ENCODE measurements at places on chromosomes 12 and 14. TPM values are rescaled to one million over a fixed set of nuclear protein-coding genes. Genes with fewer than 3 reads are reported as not detected.
A peak's percentile ranks its signal among the peaks of the same experiment; 100 is the strongest.

The RPS6KA5 gene
- 12.0 TPM for total RNA-seq

The NTF3 gene
- total RNA-seq: not detected

DNA sequence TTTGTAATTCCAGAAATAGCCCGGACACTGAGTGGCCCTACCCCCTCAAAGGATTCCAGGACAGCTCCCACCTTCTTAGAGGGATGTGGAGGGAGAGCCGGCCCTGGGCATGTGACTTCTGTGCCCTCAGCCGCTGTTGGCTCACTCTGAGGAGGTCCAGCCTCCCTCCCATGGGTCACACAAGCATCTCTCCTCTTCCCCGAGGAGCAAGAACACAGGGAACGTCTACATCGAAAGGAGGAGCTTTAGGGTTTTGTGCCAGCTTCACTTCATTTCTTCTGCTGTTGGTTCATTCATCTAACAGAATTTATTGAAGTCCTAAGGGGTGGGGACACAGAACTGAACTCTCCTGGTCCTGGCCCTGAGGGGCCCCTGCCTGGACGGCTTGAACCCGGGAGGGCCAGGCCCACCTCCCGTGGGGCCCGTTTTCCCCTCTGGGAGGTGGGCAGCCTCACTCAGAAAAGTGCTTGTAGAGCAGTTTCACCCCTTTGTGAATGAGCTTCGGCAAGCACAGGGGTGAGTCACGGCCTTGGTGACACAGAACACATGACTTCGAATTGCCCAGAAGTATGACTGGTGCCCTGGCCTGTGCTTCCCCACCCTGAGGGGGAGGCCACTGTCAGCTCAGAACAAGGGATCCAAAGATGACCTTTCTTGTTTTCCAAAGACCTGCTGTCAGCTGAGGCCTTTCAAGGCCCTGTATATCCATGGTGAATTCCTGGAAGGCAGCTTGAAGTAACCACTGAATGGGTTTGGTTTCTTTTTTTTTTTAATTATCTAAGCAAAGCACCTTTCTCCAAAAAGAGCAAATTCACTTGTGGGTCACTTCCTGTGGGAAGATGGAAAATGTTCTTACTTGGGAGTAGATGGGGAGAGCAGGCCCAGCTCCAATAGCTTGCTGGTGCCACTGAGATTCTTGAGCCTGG, 39.2 kb downstream of the NFKBIA start:
- DNase-seq: peak; percentile 94

- peak; percentile 19 for DNase-seq
Measured at GRCh38 chr12:30794591-30795409, 40.0 kb upstream of the CAPRIN2 start.

DNA sequence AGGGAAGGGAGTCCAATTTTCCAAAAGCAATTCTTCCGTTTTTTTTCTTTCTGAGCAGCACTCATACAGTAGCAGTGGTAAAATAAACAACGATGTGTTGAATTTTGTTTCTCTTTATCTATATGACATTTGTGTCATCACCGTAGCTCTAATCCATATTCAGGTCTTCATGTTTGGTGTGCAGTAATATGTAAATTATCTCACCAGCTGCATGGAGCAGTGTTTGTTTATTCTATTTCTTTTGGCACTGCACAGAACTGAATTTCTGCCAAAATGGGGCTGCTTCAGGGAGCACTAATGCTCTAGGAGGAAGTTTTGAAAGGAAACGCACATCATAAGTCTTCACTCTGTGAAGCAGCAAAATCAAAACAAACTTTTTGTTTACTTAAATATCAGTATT, 130.0 kb upstream of the NPAS3 start:
- no peak for DNase-seq

- no peak for DNase-seq
Measured at GRCh38 chr12:100248886-100249285, 18.0 kb downstream of the DEPDC4 start.

DNA sequence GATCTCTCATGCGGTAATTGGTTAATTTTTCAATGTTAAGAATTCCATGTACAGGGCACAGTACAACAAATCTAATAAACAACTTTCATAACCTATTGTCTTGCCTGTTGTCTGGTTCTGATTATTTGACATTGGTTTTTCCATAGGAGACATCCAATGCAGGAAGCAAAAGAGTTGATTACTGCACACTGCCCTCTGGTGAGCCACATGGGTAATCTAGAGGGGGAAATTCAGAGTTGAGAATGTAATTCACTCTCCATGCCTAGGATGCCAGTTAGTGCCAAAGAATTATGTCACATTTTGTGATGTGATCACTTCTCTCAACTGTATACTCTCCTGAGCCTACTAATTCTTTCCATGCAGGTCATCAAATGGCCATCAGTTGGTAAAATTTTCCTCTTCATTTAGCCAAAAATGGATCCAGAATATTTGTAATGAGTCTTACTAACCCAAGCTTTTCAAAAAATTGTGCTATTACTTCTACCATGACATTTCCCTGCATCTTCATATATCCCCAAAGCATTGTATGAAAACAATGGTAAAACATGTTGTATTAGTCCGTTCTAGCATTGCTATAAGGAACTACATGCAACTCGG, 17.7 kb upstream of the CCDC91 start:
- DNase-seq: no peak

GRCh38 chr12:26845057-26845666, 12.2 kb upstream of the ITPR2 start:
- DNase-seq: peak; percentile 24

- DNase-seq: no peak
Measured at GRCh38 chr12:71011261-71011660, 90.7 kb upstream of the PTPRR start.

- DNase-seq: no peak
Measured at GRCh38 chr12:43237238-43237879, 314.6 kb downstream of the ADAMTS20 start.

- peak; percentile 60 for DNase-seq
Measured at GRCh38 chr12:95548056-95548538, 3.2 kb downstream of the USP44 start.

- DNase-seq: no peak
Measured at GRCh38 chr12:19288603-19289244, 150.6 kb upstream of the AEBP2 start.

DNA sequence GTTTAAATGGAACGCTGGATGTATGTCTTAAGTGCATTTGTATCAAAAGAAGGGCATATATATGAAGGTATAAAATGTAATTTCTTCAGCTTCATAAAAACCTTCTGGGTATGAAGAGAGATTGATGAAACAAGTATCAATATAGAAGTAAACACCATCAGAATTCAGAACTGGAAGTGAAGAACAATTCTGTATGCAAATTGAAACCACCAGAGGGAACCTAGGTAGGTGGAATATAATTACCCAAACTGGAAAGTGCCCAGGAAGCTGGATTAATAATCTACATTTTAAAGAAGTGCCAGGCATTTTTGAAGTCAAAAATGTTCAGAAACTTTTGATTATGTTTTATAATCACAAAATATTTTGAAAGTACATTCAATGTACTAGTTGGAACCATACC, 336.2 kb upstream of the GARIN6 start:
- DNase-seq: no peak

DNA sequence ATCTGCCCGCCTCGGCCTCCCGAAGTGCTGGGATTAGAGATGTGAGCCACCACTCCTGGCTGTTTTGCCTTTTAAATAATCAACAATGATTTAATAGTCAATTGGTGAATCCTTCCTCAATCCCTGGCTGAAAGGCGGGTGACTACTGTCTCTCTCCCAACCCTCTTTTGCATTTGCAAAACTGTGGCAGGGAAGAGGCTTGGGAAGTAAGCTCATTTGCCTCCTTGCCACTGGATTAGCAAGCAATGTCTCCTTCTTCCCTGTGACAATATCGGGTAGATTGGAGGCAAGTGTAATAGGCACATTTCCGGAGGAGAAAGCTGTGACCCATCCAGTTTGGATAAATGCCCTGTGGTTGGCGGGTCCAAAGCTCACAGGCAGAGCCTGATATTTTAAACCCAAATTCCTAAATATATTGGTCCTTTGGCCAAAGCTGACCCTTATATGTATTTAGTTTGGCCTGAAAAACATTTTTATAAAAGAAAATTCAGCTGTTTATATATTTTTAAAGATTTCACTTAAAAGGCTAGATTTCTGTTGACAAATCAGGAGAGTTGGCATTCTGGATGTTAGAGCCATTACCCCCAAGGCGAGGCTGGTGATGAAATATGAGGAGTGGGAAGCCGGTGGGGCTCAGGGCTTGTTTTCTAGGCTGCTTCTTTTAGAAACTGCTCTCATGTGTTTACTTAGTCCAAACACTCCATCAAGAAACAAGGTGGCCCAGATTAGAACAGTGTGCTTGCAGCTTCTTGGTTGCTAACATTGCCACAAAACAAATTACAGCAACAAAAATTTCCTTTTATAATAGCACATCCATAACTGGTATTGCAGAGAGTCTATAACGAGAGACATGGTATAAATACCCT, 646.9 kb upstream of the TMEM132C start:
- DNase-seq: no peak
